ENCODE measurements at places on chromosomes 6 and 20.

DNA sequence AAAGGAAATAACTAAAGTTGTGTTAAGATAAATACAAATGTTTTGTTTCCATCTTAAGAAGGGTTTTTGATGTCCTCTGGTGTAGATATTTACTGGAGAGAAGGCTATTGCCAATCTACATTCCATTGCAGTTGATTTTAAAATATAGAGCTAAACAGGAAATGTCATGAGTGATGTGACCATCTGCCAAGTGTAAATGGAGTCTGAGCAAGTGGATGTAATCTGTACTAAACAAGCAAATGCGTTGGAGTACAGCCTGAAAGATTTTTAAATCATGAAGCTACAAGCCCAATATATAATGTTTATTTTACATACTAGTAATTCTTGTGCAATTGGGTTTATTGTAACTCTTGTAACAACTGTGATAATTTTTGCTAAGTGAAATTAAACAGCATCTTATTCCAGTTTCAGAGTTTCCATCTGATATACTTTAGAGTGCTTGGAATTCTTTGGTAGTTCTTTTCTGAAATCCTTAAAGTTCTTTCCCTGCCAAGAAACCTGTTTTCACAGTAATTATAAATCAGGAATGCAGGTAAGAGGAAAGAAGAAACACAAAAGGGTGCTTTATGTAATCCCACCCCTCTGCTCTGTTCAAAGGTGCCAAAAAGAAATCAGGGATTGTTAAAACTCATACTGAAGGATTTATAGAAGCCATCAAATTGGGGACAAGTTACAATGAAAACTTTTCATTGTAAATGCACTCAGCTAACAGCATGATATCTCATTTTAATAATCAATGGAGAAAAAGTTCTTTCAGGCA lies 47.2 kb upstream of the FLRT3 start:
- no peak for DNase-seq

GRCh38 chr6:22401206-22401605 lies 104.4 kb upstream of the PRL start:
- DNase-seq = no peak

GRCh38 chr20:55755861-55756260 lies 249.5 kb downstream of the CBLN4 start:
- no peak for DNase-seq

- no peak for DNase-seq
These were observed 102.5 kb upstream of the EMILIN3 start for GRCh38 chr20:41468994-41469600.

- DNase-seq = no peak
These were observed 377.0 kb downstream of the BTBD3 start for GRCh38 chr20:12294678-12295077.

DNA sequence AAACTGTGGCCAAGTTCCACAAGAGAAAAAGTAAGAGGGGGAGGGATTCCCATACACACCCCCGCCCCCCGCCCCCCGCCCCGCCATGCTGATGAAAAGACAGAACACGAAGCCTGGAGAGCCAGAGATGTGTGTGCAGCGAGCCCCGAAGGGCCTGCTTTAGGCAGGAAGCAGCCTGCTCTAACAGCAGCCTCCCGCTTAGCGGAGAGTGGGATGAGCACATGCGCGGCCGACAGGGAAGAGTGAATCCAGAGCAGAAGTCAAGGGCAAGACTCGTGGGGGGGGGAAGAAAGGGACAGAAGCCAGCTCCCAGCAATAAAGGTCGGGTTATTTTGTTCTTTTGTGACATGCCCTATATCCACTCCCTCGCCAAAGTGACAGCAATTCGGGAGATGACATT lies 67.2 kb upstream of the PTGIS start:
- no peak for DNase-seq

DNA sequence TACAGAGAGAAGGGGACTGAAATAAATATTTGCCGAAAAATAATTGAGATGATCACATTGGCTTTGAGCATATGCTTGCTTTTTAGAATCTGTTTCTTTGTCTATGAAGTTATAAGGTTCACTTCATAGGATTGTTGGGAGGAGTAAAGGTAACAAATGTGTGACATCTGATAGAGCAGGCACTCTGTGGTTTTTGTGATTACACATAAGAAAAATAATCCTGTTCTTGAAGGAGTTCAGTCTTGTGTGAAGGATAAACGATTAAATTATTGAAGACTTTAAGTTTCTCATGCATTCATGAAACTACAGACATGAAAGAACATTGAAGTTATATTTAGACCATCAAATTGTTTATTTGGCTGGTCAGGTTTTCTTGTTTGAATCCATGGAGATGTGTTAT lies 45.0 kb downstream of the QKI start:
- DNase-seq = no peak

DNA sequence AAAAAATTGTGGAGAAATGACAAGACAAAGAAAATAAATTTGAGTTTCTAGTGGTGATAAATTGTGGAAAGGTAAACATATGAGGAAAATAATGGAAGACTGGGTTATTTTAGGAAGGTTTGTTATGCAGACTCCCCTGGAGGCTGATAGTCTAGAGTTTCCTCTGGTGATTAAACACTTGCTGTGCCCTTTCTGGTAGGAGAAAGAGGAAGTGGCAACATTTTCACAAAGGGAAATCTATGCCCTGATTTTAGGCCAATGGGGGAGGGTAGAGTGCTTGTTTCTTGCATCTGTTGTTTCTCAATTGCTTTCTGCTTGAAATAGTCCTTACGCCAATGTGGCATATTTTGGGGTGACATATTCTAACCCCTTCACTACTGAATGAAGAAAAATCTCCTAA lies 129.1 kb upstream of the DOK5 start:
- no peak for DNase-seq

- DNase-seq = no peak
These were observed 1355.9 kb downstream of the GRIK2 start for GRCh38 chr6:102749210-102749971.

All from NCI-H1105 (cell line).